AG20443 (cell line): ENCODE measurements at places on chromosomes 11 and 22.

GRCh38 chr11:16902781-16903378 lies 111.3 kb downstream of the PLEKHA7 start:
- DNase-seq = no peak

- peak; percentile 9 for DNase-seq
Observed at GRCh38 chr11:23765682-23766252, 731.1 kb upstream of the LUZP2 start.

GRCh38 chr11:122599434-122599833 lies 56.1 kb upstream of the UBASH3B start:
- no peak for DNase-seq

- peak; percentile 81 for DNase-seq
Observed at GRCh38 chr22:42937164-42937843, 77.6 kb downstream of the PACSIN2 start.

DNA sequence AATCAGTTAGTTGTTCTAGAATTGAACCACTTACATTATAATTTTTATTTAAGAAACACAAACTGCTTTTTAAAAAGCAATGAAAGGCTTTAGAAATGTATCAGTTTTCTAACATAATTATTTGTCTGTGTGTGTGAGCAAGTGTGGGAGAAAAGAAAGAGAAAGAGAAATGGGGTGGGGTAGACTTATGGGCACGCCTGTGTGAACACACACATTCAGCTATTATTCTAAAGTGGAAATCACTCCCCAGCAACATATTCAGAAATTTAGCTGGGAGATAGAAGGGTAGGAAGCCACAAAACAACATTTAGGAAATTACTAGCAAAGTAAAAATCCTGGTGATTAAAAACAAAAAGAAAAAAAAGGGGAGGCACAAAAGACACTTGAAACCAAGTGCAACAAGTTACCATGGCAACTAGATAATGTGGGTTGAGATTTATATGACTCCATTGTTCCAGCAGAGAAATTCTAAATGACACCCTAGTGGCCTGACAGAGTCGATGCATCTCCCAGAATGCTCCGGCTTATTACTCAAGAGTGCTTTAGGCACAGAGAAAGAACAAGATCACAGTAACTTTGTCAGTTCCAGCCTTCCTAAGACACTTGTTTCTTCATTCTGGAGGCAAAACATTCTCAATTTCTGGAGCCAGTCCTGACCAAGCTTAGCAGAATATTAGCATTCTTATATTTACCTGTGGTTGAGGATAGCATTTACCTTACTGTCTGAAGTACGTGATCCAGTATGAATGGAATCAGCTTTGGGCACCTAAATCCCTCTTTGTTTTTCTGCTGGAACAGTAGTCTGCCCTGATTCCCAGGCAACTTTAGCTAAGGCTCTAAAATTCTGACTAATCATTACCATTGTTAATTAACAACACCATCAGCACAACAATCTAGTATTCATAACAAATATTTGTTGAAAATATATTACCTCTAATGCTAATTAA lies 444.4 kb downstream of the DLG2 start:
- DNase-seq = peak; percentile 13

- DNase-seq = no peak
Observed at GRCh38 chr22:26474682-26475081, 8.9 kb downstream of the HPS4 start.

DNA sequence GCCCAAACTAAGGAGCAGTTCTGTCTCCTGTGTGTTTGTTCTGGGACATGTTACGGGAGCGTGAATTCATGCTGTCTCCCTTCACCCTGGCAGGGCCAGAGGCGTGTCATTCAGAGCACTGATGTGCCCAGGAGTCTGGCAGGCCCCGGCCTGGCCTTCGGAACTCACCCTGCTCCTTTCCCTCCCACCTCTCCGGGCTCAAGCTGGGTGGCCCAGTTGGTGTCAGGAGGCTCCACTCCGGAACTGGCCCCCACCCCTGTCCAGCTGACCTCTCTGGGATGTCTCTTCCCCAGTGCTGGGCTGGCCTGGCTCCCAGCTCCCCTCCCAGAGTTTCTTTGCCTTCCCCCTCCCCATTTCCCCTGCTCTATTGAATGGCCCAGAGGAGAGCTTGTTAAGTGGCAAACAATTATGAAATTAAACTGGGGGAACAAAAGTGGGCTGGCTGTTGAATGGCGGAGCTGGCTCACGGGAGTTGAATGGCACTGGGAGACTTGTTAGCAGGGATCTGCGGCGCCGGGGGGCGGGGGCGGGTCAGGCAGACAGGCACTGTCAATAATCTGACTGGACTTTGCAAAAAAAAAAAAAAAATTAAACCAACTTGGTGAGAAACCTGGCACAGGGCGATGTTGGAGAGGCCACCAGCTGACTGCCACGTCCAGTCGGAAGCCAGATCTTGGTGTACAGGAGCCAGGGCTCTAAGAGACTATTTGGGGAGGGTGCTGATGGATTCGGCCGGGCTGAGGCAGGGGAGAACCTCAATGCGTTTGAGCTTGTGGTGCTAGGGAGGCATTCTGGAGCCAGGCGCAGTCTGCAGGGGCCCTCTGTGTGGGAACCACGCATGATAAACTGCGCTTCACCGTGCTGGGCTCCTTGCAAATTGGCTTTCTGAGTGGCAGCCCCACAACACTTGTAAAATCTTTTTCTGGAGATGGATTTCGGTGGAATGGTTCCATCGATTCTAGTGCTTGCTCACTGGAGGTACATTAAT lies 1.3 kb downstream of the MPPED1 start:
- no peak for DNase-seq

DNA sequence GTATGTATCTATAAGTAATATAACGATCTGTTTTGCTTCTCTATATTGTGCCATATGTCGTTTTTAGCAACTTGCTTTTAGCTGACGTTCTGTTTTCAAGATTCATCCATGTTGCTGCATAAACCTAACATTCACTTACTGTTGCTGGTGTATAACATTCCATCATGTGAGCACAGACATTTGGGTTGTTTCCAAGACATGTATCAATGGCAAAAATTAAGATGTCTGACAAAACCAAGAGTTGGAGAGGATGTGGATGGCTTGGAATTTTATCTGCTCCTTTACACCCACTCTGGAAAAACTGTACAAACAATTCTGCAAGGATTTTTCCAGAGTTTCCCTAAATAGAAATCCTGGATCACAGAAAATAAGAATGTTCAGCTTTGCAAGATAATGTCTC lies 40.9 kb downstream of the DGCR2 start:
- DNase-seq = no peak

- DNase-seq = peak; percentile 68
Observed at GRCh38 chr11:96187822-96188221, 155.2 kb downstream of the MAML2 start.

DNA sequence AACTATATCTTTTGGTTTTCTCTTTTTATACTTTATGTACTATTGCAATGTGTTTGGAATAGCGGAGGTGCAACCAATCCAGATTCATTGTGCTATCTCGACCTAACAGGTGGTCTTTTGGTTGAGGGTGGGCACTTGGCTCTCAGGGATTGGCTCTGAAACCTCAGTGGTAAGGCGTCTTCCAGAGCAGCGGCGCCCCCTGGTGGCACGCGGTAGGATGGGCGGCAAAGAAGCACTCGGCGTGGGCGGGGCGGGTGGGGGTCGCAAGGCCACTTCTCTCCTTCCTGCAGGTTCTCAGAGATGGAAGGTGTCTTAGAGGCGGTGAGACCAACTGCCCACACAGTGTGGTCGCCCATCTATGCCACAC lies 19.2 kb upstream of the PLET1 start:
- peak; percentile 79 for DNase-seq

- DNase-seq = no peak
Observed at GRCh38 chr11:44804449-44805437, 78.0 kb downstream of the TSPAN18 start.

DNA sequence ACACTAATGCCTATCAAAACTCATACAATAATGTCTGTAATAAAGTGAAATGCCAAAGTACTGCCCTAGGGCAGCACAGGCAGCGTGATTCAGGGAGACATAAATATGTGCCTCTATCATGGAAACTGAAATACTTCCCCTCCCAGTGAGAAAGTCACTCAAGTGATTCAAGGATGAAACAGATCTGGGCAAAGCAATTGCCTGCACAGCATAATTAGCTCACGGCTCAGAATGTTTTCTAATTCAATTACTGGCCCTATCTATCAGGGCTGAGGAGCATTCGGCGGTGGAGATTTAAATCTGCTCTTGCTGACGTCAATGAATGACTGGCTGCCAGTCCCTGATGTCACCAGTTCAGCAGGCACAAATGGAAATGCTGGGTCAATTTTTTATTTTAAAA lies 27.7 kb upstream of the PPP2R1B start:
- DNase-seq = peak; percentile 81

- DNase-seq = no peak
Observed at GRCh38 chr11:112524798-112525197, 264.1 kb upstream of the PLET1 start.

GRCh38 chr11:125166764-125167291 lies 2.3 kb downstream of the PKNOX2 start:
- DNase-seq = no peak

GRCh38 chr11:8019314-8020243 lies 32.4 kb downstream of the EIF3F start:
- DNase-seq = peak; percentile 77

GRCh38 chr22:38097058-38097457 lies 13.1 kb upstream of the SLC16A8 start:
- DNase-seq = no peak

DNA sequence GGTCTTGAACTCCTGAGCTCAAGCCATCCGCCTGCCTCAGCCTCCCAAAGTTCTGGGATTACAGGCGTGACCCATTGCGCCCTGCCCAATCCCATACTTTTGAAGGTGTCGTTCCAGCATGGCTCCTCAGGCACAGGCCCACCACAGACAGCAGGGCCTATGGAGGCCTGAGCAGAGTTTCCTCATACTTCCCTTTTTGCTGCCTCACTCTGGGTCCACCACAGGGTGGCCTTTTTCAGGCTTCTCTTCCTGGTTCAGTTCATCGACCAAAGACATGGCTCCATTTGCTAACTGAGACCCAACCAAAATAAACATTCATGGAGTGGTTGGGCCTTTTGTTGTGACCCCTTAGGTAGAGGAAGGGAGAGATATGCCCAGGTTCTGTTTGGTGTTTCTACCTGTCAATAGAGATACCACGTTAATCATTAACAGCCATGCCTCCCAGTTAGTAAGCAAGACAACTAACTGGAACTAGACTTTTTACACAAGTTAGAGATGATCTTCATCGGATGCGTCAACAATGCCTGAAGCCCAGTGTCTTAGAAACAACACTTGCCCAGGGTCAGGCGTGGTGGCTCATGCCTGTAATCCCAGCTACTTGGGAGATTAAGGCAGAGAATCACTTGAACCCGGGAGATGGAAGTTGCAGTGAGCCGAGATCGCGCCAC lies 35.1 kb downstream of the TRIOBP start:
- no peak for DNase-seq

DNA sequence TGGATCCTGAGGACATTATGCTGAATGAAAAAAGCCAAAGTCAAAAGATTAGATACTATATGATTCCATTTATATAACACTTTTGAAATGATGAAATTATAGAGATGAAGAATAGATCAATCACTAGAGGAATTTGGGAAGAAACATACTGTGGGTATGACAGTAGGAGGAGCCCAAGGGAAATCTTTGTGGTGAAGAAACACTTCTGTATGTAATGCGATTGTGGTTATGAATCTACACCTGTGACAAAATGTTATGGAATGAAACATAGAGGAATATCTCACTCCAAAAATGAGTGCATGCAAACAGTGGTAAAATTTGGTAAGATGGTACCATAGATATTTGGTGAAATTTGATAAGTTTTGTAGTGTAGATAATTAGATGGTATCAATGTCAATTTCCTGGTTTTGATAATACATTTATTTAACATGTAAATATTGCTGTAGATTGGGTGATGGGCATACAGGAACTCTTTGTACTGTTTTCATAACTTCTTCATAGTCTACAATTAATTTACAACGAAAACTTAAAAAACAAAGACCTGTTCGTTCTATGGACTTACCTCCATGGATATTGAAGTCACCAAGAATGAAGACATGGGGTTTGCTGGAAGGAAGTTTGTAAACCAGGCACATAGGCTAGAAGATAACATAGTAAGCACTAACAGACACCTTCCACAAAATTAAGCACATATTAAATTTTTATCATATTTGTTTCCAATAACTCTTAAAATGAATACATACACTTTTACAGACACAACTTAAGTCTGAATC lies 11.5 kb downstream of the MRGPRX1 start:
- no peak for DNase-seq

GRCh38 chr11:45162916-45163879 lies 16.8 kb downstream of the PRDM11 start:
- DNase-seq = no peak

- DNase-seq = no peak
Observed at GRCh38 chr11:64670975-64671374, 52.0 kb downstream of the NRXN2 start.

GRCh38 chr22:23837911-23838680 lies 710 bp downstream of the DERL3 start:
- DNase-seq = no peak
